ENCODE measurements at places on chromosomes 6 and 20. TPM values are rescaled to one million over a fixed set of nuclear protein-coding genes. Genes with fewer than 3 reads are reported as not detected.

Gene MAK
- 0.26 TPM for total RNA-seq

Gene CLPSL1
- total RNA-seq: not detected

Gene C20orf202
- total RNA-seq: not detected

Gene EYS
- not detected for total RNA-seq

Gene MOCS1
- total RNA-seq: 0.30 TPM

Gene OR2B6
- 0.23 TPM for total RNA-seq

Gene HLA-DQA1
- total RNA-seq: 143 TPM

Gene FAM217A
- not detected for total RNA-seq

DNA sequence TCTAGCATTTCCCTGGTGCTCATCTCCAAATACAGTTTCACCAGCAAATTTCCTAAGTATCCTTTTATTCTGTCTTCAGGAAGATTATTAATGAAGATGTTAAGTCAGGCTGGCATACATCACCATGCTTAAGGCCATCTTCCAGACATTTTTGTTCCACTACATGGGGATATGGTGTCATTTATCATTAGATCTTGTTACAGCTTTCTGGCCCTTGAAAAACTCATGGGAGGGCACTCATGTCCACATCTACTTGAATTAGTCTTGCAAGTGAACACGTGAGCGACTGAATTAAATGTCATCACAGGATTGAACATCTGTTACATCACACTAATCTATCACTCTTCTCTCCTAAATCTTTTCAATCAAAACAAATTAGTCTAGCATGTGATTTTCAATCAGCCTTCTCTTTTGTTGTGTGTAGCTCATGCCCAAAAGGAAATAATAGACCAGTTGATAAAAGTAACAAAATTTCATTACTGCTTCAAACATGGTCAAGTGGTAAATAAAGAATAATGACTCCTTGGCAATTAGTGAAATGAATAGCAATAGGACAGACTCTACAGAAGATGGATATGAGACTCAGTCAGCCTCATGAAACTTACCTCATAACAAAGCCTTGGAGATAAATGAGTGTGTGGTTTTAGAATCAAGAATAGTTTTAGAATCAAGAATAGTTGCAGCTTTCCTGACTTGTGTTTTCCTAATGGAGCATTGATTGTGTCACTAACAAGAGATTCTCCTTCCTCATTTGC is 80.5 kb downstream of the MTFR2 start:
- H3K4me3 ChIP-seq: no peak overlapping the region
- no peak overlapping the region for H3K27ac ChIP-seq
- H3K4me1 ChIP-seq: no peaks in the 10 kb centered on the region
- no peak for DNase-seq

DNA sequence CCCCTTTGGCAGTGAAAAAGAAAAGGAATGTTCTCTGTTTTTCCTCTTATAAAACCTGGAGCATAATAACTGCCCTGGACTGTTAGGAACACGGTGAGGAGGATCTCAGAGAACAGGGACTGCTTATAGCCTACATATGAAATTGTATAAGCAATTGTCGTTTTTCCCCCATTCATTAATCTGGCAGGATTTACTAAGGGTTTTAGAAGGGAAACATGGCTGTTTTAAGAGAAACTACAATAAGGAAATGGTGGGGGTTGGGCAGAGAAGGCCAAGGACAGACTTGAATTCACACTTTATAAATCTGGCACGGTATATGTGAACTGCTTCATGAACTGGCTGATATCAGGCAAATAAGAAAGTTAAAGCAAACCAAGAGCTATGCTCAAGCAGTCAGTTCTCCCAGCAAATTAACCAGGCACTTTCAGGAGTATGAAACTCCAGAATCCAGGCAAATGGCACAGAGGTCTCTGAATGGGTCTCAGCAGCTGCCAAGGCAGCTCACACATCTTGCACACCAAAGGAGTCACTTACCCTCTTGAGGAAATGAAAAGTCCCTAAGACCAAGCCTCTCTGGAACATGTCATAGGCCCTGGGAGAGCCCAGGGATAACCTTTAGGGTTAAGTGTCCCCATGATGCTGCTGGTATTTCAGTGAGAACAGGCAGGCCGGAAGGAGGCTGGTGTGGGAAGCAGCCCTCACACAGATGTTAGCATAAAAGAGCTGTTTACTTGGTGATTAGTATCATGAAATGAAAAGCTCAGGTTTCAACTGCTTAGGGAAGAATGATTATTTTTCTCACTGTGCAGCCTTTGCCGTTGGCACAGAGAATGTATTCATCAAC is 260.5 kb upstream of the MARCKS start:
- H3K27ac ChIP-seq: no peak overlapping the region
- no peaks in the 10 kb centered on the region for H3K27me3 ChIP-seq
- no peaks in the 10 kb centered on the region for H3K4me1 ChIP-seq
- H3K4me3 ChIP-seq: no peak overlapping the region
- no peaks in the 10 kb centered on the region for H3K36me3 ChIP-seq
- no peak for DNase-seq

DNA sequence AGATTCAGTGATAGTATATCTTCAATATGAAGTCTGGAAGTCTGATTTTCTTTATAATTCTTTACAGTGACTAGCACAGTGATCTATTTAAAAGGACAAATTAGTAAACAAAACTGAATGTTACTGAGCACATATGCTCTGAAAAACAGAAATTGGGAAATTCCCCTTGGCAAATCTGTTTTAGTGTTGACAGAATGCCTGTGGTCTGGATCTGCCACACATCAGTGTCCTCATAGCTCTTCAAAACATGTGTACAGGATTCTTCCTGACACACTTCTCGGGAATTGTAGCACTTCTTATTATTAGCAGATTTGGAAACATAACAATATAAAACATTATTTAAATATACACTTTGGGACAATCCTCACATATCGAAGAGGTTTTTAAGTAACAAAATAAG is 354.3 kb downstream of the COL12A1 start:
- no peak overlapping the region for H3K27ac ChIP-seq
- no peak overlapping the region for H3K4me3 ChIP-seq
- H3K27me3 ChIP-seq: no peaks in the 10 kb centered on the region
- H3K4me1 ChIP-seq: no peaks in the 10 kb centered on the region
- H3K36me3 ChIP-seq: no peaks in the 10 kb centered on the region
- no peak for DNase-seq

DNA sequence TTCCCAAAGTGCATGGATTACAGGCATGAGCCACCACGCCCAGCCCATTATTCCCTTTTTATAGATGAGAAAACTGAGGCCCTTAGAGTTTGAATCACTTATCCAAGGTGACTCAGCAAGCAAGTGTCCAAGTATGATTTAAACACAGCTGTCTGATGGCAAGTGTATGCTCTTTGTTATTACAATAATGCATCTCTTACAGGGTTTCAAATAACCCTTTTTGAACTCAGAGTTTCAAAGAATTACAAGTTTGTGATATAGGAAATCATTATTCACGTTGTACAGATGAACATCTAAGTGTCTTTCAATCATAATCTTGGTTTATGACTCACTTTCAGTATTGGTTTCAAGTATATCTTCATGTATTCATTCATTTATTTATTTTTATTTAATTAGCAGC is 63.0 kb downstream of the CD83 start:
- H3K4me3 ChIP-seq: no peak overlapping the region
- peaks cover 1% of the 10 kb centered on the region for H3K36me3 ChIP-seq
- no peak for DNase-seq
- H3K27ac ChIP-seq: no peak overlapping the region

DNA sequence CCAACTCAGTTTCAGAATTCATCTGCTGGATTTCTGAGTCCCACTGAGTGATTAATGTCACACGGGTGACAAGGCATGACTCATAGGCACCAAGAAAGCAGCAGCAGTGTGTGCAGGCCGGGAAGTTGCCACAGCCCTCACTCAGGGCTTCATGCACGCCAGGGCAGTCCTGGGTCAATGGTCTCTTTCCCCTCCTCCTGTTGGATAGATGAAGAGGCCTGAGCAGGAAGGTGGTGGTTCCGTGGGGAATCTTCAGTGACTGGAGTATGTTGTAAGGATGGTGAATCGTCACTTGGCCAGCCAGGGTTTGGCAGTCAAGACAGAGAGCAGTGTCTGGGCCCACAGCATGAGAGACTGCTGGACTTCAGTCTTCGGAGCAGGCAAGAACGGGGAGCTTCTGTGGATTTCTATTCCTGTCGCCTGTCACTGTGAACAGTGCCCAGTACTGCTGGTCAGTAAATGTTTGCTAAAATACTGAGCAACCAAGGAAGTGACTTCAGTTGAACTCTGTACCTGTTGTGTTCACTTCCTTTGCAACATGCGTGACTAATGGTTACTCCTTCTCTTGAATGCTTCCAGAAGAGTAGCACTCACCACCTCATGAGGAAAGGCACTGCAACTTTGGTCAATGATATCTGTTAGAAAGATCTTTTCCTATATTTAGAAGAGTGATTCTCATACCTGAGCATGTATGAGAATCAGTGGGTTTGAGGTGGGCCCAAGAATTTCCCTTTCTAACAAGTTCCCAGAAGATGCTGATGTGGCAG is 62.0 kb upstream of the CD93 start:
- peaks cover 1% of the 10 kb centered on the region for H3K36me3 ChIP-seq
- peaks cover 52% of the 10 kb centered on the region for H3K4me1 ChIP-seq
- peak overlapping the region; percentile 8 for H3K4me3 ChIP-seq
- peaks cover 24% of the 10 kb centered on the region for H3K27me3 ChIP-seq
- peak; percentile 69 for DNase-seq

DNA sequence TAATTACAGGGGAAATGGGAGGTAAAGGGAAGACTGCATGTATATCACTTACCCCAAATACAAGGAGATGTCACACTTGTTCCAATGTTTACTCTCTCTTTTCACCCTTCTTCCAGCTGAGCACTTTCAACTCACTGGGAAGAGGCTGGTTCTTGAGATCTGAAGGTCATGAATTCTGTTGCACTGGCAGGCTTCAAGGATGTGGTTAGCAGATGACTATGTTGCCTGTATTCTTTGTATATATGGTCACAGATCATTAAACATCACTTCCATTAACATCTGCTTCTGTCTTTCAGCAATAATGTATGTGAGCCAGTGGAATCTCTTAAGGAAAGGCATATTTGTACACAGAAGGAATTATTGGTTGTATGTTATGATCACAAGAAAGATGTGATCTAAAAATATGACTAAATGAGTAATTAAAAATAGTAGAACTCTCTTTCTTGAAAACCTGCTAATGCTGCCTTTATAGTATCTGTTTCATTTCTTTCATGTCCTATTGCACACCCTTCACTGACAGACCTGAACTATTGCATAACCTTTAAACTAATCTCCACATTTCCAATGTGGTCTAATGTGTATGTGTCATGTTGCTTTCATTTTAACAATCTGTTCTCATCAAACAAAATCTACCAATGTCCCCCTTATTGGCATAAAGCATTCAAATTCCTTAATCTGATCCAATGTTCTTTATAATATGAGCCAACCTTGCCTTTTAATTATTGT is 131.4 kb upstream of the EPHA7 start:
- DNase-seq: no peak
- no peaks in the 10 kb centered on the region for H3K27me3 ChIP-seq
- H3K36me3 ChIP-seq: no peaks in the 10 kb centered on the region
- no peak overlapping the region for H3K4me3 ChIP-seq

GRCh38 chr20:63536241-63536977 is 767 bp downstream of the PTK6 start:
- no peaks in the 10 kb centered on the region for H3K27me3 ChIP-seq
- H3K36me3 ChIP-seq: no peaks in the 10 kb centered on the region
- no peak for DNase-seq
- H3K4me3 ChIP-seq: no peak overlapping the region

GRCh38 chr6:165573671-165574070 is 89.4 kb downstream of the PDE10A start:
- no peak overlapping the region for H3K27ac ChIP-seq
- no peaks in the 10 kb centered on the region for H3K36me3 ChIP-seq
- H3K4me3 ChIP-seq: no peak overlapping the region
- H3K4me1 ChIP-seq: no peaks in the 10 kb centered on the region
- no peaks in the 10 kb centered on the region for H3K27me3 ChIP-seq

GRCh38 chr6:13508711-13509705 is 21.6 kb upstream of the GFOD1 start:
- peaks cover 10% of the 10 kb centered on the region for H3K27me3 ChIP-seq
- no peak overlapping the region for H3K27ac ChIP-seq
- no peak overlapping the region for H3K4me3 ChIP-seq

- no peak overlapping the region for H3K27ac ChIP-seq
- H3K4me3 ChIP-seq: no peak overlapping the region
- peaks cover 34% of the 10 kb centered on the region for H3K36me3 ChIP-seq
- peaks cover 10% of the 10 kb centered on the region for H3K27me3 ChIP-seq
- DNase-seq: no peak
Measured at GRCh38 chr6:90197854-90198496, 98.7 kb downstream of the BACH2 start.

GRCh38 chr6:6085928-6086668 is 79.4 kb upstream of the NRN1 start:
- no peak overlapping the region for H3K4me3 ChIP-seq
- peaks cover 14% of the 10 kb centered on the region for H3K27me3 ChIP-seq
- no peak overlapping the region for H3K27ac ChIP-seq
- no peaks in the 10 kb centered on the region for H3K36me3 ChIP-seq
- peaks cover 2% of the 10 kb centered on the region for H3K4me1 ChIP-seq

GRCh38 chr6:51626391-51626790 is 461.0 kb downstream of the PKHD1 start:
- DNase-seq: no peak
- H3K36me3 ChIP-seq: no peaks in the 10 kb centered on the region
- no peaks in the 10 kb centered on the region for H3K27me3 ChIP-seq
- no peaks in the 10 kb centered on the region for H3K4me1 ChIP-seq
- no peak overlapping the region for H3K27ac ChIP-seq

GRCh38 chr20:38880952-38881735 is 45.1 kb upstream of the FAM83D start:
- H3K27me3 ChIP-seq: no peaks in the 10 kb centered on the region
- H3K4me3 ChIP-seq: no peak overlapping the region
- peaks cover 21% of the 10 kb centered on the region for H3K36me3 ChIP-seq
- H3K27ac ChIP-seq: peak overlapping the region; percentile 55

DNA sequence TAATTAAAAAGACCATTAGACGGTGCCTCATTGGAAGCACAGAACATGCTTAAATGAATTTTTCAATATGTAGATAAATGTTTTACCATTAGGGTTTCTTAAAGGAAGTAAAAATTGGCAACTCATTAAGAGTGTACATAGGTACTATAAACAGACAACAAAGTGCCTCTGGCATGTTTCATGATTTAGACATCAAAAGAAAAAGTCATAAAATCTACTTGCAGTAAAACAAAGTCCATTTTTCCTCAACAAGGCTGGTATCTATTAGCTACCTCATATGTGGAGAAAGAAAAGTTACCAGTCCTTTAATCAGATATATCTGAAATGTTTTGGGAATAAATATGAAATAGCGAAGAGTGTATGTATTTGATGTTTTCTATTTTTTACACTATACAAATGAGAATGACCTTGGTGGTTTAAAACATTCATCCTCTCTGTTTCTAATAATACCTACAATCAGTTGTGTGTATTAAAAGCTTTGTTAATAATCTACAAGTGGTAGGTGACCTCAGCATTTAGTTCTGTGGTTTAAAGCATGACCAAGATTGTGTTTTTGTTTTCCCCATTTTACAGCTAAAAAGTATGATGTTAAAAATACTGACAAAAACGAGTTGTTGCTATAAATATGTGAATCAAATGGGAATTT is 87.5 kb downstream of the HDGFL1 start:
- no peaks in the 10 kb centered on the region for H3K27me3 ChIP-seq
- no peak overlapping the region for H3K27ac ChIP-seq
- H3K4me3 ChIP-seq: no peak overlapping the region
- no peaks in the 10 kb centered on the region for H3K4me1 ChIP-seq
- no peaks in the 10 kb centered on the region for H3K36me3 ChIP-seq
- no peak for DNase-seq

GRCh38 chr6:12749531-12750379 is 33.2 kb downstream of the PHACTR1 start:
- H3K27me3 ChIP-seq: peaks cover 25% of the 10 kb centered on the region
- DNase-seq: no peak
- H3K4me3 ChIP-seq: no peak overlapping the region
- peaks cover 3% of the 10 kb centered on the region for H3K36me3 ChIP-seq
- no peak overlapping the region for H3K27ac ChIP-seq

Data from activated CD8-positive, alpha-beta memory T cell treated with anti-CD3 and anti-CD28 coated beads, Interleukin-2, amount 10 ng/mL, durations not matched to agents 7 days and 5 days (primary cell).